CD4-positive, alpha-beta T cell treated with Interleukin-17A for 4 hours (primary cell): ENCODE measurements at places on chromosomes 16 and 17.

GRCh38 chr17:31136319-31136718 lies 41.5 kb downstream of the NF1 start:
- no peak for DNase-seq

DNA sequence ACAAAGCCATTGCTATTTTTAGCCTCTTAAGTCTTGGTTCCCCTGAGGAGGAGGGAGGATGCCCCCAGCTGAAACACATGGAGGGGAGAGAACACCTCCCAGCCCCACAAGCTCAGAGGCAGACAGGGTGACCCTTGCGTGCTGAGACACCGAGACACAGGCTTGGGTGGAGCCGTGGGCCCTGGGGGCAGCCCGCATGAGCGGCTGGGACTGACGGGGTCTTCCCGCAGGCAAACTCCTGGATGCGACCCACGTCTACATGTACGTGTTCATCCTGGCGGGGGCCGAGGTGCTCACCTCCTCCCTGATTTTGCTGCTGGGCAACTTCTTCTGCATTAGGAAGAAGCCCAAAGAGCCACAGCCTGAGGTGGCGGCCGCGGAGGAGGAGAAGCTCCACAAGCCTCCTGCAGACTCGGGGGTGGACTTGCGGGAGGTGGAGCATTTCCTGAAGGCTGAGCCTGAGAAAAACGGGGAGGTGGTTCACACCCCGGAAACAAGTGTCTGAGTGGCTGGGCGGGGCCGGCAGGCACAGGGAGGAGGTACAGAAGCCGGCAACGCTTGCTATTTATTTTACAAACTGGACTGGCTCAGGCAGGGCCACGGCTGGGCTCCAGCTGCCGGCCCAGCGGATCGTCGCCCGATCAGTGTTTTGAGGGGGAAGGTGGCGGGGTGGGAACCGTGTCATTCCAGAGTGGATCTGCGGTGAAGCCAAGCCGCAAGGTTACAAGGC lies 9.8 kb downstream of the SLC16A3 start:
- peak; percentile 85 for DNase-seq

- peak; percentile 43 for DNase-seq
These were observed 13.6 kb downstream of the ZC3H7A start for GRCh38 chr16:11783319-11784037.

DNA sequence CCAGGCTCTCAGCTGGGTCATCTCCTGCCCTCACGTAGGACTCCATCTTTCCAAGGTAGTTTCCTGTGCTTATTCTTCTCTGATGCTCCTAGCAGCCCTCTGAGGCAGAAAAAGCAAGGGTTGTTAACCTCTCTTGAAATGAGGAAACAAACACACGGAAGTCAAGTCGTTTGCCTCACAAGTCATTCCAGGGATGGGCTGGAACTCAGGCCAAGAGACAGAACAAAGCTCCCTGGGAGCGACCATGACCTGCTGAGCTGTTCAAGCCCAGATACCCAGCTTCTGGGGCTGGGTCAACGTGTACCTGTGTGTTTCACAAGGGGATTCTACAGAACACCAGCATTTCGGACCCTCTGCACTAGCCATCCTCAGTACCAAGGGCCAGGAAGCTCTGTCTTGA lies 28.1 kb downstream of the SRL start:
- no peak for DNase-seq

GRCh38 chr17:64603987-64604386 lies 58.1 kb downstream of the SMURF2 start:
- DNase-seq: no peak

GRCh38 chr17:31355935-31356334 lies 34.5 kb upstream of the EVI2A start:
- DNase-seq: no peak

GRCh38 chr17:7330638-7331015 lies 1.5 kb upstream of the NEURL4 start:
- no peak for DNase-seq

DNA sequence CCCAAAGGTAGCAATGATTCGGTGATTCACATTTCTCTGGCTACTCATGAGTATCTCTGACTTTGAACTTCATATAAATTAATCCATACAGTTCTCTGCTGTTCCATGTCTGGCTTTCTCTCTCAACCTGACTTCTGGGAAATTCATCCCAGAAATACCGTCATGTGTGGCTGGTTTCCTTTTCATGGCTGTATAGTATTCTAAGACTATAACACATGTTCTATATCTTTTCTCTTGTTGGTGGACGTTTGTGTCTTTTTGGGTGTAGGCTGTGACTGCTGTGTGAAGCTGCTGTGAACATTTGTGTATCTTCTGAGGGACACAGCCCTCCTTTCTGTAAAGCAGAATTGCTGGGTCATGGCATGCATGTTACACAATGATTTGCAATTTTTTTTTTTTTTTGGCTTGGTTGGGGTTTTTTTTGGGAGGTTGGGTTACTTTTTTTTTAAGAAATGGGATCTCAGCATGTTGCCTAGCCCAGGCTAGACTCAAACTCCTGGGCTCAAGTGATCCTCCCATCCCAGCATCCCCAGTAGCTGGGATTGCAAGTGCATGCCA lies 6.3 kb downstream of the TTYH2 start:
- no peak for DNase-seq

DNA sequence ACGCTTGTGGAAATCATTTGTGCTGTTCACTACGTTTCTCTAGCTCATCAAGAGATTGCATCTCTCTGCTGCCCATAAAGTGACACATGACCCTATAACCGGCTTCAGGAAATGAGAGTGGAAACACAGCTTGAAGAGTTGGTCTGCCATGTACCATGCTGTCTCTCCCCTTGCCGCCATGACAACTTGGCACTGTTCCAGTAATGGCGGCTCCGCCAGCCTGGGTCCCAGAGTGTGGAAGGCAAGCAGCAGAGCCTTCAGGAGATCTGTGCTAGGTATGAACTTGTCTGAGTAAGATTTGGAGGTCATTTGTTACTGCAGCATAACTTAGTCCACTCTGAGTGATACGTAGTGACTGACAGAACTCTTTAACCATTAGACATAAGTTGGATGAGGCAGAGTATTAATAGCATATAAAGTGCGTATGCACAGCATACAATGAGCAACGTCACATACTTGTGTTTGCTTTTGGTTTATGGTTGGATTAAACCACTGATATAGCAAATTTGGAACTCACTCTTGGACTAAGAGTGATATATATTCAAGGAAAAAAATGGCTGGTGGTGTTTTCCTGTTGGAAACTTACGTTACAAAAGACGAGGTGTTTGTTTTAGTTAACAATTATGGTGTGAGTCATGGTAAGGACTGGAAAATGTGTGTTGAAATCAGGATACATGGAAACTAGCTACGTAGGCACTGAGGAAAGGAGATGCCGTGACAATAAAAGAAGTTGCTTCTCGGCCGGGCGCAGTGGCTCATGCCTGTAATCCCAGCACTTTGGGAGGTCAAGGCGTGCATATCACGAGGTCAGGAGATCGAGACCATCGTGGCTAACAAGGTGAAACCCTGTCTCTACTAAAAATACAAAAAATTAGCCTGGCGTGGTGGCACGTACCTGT lies 24.4 kb upstream of the PMP22 start:
- no peak for DNase-seq

- peak; percentile 85 for DNase-seq
These were observed 36.1 kb upstream of the ZC3H18 start for GRCh38 chr16:88533932-88534637.

DNA sequence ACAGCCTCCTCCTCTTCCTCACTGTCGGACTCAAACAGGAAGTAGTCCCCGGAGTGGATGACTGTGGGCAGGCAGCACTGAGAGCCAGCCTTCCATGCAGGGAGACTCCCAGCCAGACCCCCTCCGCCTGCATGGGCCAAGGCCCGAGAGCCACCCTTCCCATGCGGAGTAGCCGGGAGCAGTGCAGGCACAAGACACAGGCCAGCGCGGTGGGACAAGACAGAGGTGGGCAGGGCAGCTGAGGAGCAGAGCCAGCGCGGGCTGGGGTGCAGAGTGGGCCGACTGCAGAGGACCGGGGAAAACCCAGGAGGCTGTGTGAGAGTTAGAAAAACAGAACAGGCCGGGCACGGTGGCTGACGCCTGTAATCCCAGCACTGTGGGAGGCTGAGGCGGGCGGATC lies 17.6 kb downstream of the CTU2 start:
- DNase-seq: no peak

DNA sequence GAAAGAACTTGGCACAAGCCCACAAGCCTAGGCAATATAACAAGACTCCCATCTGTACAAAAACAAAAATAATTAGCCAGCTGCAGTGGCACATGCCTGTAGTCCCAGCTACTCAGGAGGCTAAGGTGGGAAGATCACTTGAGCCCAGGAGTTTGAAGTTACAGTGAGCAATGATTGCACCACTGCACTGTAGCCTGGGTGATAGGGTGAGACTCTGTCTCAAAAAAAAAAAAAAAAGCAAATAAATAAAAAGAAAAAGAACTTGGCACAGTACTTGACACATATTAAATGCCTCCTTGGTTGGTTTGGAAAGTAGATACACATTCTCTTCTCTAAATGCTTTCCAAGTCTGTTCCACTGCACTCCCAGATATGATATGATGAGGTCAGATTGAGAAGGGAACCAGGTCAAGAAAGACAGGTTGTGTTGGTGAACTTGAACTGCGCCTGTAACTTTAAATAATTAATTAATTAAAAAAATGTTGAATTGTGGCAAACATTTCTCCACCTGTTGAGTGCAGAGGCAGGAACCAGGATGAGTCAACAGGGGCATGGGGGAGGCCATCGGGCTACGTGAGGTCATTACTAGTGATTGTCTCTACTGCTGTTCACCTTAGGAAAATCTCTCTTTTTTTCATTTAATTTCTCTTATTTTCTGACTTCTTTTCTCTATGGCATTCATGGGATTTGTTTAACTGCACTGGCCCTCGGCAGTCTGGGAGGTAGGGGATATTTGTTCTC lies 25.9 kb upstream of the EFCAB13 start:
- DNase-seq: no peak

DNA sequence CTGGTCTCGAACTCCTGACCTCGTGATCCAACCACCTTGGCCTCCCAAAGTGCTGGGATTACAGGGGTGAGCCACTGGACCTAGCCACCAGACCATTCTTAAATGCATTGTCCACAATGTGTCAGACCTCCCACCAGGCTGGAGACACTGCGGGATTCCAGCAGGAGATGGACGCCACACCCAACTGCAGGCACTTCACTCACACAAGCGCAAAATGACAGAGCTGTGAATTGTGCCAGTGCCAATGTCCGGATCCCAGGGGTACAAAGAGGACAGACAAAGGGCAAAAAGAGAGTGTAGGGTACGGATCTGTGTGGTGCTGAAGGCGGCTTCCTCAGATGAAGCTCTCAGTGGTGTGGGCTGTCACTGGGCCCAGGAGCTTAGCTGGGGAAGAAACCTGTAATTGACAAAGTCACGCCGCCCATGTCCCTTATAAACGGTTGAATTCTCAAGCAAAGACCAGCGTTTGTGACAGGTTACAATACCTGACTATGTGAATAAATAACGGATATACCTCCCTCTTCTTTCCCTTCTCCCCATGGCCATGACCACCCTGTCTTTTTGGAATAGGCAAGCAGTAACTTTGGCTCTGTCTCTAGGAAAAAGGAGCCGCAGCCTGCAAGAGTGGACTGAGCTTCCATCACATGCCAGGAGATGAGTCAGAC lies 40.0 kb downstream of the HS3ST3A1 start:
- DNase-seq: no peak

DNA sequence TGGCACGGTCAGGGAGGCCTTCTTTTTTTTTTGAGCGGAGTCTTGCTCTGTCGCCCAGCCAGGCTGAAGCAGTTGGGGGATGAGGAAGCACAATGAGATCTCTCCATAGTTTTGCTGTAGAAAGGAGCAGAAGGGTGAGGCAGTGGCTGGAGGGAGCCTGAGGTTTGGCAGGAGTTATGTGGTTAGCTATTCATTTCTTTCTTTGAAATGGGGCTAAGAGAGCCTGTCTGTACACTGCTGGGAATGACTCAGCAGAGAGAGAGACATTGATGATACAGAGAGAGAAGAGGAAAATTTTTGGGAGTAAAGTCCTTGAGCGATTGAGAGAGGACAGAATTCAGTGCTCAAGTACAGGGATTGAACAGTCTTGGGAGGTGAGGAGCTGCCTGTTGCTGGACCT lies 22.1 kb downstream of the NOS2 start:
- no peak for DNase-seq

GRCh38 chr16:79640513-79641360 lies 40.2 kb upstream of the MAF start:
- DNase-seq: peak; percentile 9

GRCh38 chr17:153851-154250 lies 16.5 kb downstream of the SCGB1C2 start:
- DNase-seq: no peak

- peak; percentile 52 for DNase-seq
These were observed 1.0 kb upstream of the ARMC5 start for GRCh38 chr16:31458073-31458843.

GRCh38 chr17:50257676-50258224 lies 16.5 kb upstream of the TMEM92 start:
- DNase-seq: no peak

- no peak for DNase-seq
These were observed 67.1 kb downstream of the ABCC1 start for GRCh38 chr16:16016388-16016964.

DNA sequence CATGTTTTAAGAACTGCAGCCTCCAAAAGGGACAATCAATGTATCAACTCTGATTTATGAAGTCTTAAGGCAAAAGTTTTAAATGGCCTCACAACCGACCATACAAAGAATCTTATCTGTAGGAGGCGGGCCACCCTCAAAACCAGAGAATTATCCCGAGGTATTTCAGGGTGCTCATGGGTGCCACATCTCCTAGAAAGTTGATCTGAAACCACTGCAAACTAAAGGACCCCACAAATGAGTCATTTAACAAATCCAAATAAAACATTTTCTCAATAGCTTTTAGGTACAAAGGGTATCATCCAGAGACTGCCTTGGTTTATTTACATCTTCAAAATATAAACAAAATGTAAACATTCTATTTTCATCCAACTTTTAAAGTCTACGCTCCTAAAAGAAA lies 6.8 kb downstream of the ERN1 start:
- DNase-seq: no peak

- no peak for DNase-seq
These were observed 3.6 kb upstream of the ITGA3 start for GRCh38 chr17:50052241-50052796.

DNA sequence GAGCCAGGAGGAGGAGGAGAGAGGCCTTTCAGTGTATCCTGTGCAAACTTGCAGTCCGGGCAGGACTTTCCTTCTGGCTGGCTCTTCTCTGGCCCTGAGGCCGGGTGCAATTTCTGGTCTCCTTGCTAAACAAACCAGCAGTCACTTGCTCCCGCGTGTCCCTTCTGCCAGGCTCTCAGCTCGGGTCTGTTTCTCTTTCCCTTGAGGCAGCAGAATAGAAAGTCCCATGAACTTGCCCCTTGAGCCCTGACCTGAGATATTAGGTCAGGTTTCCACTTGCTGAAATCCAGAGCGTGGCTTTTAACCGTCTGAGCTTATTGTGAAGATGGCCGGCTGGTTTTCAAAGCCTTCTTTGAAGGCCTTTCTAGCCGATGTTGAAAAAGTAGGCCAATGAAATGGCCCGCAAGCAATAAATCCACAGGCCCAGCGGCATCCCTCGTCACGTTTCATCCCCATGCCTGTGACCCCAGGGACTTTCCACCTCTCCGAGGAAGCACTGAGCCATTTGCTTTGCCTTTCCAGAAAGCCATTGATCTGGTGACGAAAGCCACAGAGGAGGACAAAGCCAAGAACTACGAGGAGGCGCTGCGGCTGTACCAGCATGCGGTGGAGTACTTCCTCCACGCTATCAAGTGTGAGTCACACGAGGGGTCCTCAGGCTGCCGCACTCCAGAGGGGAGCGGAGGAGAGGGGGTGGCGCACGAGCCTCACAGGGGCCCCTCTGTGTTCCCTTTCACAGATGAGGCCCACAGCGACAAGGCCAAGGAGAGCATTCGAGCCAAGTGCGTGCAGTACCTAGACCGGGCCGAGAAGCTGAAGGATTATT lies 4.5 kb downstream of the VPS4A start:
- DNase-seq: no peak

- DNase-seq: no peak
These were observed 308.4 kb downstream of the ZFHX3 start for GRCh38 chr16:72739577-72739976.
